Hematopoietic multipotent progenitor cell treated with erythropoietin and hydrocortisone succinate and interleukin-3 and kit ligand, for 8 days (in vitro differentiated cells): ENCODE measurements at places on chromosomes 6 and 20.

- DNase-seq: no peak
Observed at GRCh38 chr6:139925894-139926641, 551.6 kb upstream of the CITED2 start.

DNA sequence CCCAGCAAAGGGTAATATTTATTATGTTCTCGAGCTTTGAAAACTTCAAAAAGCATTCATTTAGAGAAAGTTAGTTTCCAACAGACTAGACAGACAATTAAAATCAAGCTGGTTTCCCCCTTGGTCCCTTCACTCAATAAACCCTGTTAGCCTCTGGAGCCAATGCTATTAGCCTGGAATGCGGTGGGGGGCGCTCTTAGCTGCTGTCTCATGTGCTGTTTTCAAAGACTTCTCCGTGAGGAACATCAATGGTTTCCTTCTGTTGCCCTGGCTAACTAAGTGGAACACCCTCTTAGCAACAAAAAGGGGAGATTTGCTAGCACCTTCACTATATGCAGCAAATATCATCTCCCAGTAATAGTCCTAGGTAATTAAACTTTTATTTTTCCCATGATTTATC lies 86.4 kb downstream of the LY86 start:
- DNase-seq: no peak

DNA sequence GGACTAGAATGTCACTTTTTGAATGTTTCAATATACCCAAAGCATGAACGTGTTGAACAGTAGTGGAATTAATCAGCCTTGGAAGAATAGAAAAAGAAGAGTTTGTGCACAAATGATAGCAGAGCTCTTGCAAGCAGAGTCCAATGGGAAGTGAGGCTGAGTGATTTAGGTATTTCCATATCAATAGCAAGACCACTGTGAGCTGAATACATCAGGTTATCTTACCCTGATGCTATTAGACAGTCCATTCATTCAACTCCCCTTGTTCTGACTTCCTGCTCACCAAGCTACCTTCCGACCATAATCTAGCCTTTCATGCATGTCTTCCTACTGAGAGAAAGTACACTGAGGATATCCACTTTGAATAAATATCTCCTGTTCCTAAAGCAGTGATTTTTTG lies 349.2 kb upstream of the RNF217 start:
- no peak for DNase-seq

- DNase-seq: no peak
Observed at GRCh38 chr6:82611751-82612150, 248.1 kb downstream of the TPBG start.

DNA sequence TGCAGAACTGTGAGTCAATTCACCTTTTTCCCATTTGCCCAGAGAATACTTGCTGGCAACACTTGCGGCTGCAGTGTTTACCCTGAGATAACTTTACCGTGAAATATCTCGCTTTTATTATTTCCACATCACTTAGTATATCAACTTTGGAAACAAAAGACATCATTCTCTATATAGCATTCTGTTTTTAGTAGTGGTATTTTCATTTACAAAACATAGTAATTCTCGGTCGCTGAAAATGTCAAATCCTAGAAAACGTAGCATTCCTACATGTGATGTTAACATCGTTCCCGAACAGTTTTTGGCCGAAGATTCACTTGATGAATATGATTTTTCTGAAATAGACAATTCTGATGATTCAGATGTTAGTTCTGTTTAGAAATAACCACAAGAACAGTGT lies 52.0 kb downstream of the NHLRC1 start:
- no peak for DNase-seq

DNA sequence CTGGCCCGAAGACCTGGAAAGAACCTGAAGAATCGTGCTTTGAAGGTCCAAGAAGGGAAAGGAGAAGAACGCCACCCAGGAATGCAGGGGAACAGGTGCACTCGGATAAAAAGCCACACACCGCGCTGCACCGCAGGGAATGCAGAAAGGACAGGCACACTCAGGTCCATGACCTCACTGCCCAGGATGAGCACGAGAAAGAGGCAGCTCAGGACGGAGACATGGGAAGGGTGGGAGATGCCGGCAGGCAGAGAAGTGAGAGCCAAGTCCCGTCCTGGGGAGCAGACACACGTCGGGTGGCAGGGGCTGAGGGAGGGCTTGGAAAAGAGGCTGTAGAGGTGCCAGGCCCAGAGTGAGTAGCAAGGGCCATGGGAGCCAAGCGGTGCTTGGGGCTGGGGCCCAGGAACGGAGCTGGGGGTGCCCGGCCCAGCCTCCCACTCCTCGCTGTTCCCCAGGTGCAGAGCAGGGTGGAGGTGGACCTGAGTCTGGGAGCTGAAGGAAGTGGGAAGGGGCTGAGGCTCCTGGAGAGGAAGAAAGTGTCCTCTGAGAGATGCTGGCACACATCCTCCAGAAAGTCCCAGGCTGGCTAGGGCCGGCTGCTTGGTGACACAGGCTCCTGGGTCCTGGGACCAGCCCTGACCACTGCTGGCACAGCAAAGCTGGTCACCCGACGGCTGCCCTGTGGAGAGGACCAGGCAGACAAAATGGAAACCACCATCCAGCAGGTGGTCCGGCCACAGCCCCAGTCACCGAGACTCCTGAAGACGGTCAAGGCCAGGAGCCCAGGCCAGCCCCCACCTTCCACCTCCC lies 91.3 kb downstream of the PSMB1 start:
- no peak for DNase-seq
